ENCODE measurements at places on chromosomes 13 and 19.

- DNase-seq = no peak
Observed at GRCh38 chr13:60700994-60701393, 304.0 kb downstream of the TDRD3 start.

GRCh38 chr13:78998630-78999315, 339.8 kb upstream of the OBI1 start:
- DNase-seq = no peak

GRCh38 chr13:99803141-99803540, 168.4 kb downstream of the ZIC5 start:
- DNase-seq = no peak

DNA sequence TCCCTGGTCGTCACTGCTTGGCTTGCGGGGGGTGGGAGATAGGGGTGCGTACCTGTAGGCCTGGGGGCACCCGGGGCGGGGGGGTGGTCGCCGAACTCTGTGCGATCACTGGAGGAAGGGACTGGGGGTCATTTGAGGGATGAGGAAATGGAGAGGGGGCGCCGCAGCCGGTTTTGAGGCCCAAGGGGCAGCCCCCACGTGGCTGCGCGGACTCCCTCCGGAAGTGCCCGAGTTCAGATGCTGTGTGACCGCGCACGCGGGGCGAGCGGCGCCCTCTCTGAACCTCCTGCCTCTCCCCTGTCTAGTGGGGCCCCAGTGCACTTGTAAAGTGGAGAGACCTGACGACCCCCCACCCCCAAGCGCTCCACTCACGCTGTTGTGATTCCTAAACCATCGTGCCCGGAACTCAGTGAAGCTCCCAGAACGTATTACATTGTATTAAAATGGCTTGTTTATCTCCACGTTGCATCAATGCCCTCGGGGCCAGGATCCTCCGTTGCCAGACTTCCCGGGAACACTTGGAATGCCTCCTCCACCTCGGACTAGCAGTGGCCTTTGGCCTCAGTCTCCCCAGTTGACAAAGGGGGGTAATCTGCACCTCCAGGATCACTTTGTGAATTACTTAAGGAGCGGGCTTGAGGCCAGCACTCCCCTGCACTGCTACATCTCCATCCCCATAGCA, 3.0 kb upstream of the NANOS3 start:
- DNase-seq = no peak

DNA sequence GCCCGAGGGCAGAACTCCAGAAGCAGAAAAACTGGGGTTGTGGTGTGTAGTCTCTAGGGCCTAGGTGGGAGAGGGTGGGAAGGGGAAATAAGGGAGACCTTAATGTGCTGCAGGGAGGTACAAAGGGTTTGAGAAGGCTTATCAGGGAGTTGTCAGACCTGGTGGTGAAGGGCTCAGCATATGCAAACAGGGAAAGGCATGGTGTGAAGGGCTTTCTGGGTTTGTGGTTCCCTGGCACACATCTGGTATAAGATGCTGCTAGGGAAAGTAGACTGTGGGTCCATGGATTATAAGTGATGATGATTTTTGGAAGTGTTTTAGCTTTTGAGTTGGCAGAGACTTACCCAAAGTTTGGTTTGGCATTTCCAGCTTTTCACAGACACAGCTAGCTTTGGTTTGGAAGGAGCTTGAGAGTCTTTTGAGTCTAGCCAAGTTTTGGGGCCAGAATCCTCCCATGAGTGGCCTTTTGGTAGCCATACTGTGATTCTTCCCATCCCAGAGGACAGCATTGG, 2.2 kb downstream of the TRIM28 start:
- DNase-seq = no peak

- DNase-seq = no peak
Observed at GRCh38 chr19:53866865-53867224, 838 bp upstream of the MYADM start.

GRCh38 chr19:37855098-37855497, 51.3 kb downstream of the WDR87 start:
- no peak for DNase-seq

- no peak for DNase-seq
Observed at GRCh38 chr19:47313754-47314295, 4.2 kb downstream of the C5AR1 start.

DNA sequence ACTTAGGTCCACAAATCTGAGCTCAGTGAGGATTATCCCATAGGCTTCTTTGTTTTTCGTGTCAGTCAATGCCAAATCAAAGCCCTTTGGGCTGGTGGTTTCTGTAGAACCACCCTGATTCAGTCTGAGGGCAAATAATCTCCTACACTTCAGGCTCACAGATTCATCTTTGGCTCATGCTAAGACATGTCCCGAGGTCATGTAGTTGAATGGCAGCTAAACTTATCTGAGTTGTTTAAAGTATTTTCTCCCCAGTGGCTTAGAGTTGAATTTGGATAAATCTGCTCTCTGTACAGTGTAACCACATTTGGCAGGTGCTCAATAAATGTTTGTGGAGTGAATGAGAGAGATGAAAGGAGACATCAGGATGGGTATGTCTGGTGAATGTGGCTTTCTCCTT, 13.1 kb upstream of the SLC25A42 start:
- no peak for DNase-seq

All from KBM-7 (cell line).